Spleen (tissue), 13 donors: ENCODE measurements at places on chromosomes 2 and 18. TPM values are rescaled to one million over a fixed set of nuclear protein-coding genes. Genes with fewer than 3 reads are reported as not detected.
A peak's percentile ranks its signal among the peaks of the same experiment; 100 is the strongest.

GRCh38 chr18:37575646-37576045 lies 10.0 kb upstream of the CELF4 start:
- DNase-seq = no peak

DNA sequence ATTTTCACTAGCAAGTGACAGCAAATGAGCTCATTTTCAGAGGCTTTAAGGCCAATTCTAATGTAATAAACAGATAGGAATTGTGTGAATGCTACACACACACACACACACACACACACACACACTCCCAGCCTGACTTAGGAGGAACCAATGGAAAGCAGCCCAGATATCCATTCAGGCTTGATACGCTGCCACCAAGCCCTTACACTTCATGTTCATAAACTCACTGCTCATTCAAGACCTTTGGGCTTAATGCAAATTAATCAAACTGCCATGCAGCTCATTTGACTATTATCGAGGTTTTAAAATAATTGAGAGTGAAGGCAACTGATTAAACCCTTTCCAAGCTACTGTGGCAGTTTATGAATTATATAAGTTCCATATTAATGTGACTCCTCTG lies 298.9 kb upstream of the NCKAP5 start:
- no peak for DNase-seq

DNA sequence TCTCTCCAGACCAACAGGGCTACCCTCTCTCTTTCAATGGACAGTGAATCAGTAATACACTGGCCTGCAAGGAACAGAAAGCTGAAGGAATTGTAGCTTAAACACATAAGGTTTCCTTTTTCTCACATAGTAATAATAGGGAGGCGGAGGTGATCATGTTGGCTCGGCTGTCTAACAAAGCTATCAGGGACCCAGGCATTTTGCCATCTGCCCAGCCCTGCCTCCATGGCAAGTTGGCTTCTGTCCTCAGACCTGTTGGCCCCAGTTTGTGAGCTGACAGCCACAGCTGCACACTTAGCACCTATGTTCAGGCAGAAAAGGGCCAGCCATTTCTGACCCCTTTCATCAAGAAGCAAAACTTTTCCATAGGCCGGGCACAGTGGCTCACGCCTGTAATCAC lies 2.0 kb upstream of the CHRNG start:
- peak; percentile 46 for DNase-seq

- no peak for DNase-seq
These were observed 14.3 kb upstream of the CTLA4 start for GRCh38 chr2:203853271-203853670.

DNA sequence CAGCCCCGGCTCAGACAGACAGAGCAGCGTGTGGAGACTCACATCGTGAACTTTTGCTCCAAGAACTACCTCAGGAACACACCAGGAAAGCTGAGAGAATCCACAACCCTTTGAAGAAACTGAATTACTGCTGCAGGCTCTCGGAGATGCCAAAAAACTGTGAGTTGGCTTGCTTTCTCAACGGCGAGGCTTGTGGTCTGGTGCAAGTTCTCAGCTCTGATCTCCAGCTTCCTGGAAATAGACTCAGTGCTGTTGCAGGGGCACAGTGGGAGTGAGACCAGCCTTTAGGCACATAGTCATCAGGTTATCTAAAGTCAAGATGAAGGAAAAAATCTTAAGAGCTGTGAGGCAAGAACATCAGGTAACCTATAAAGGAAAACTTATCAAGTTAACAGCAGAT lies 273.7 kb upstream of the LRATD1 start:
- DNase-seq = no peak

- DNase-seq = no peak
These were observed 68.4 kb downstream of the BCL2L11 start for GRCh38 chr2:111189106-111189505.

GRCh38 chr2:205972113-205972512 lies 113.9 kb downstream of the INO80D start:
- DNase-seq = no peak

GRCh38 chr2:200779214-200779613 lies 32.5 kb upstream of the BZW1 start:
- DNase-seq = no peak

- DNase-seq = no peak
These were observed 3.9 kb upstream of the RPL31 start for GRCh38 chr2:100998235-100998573.

DNA sequence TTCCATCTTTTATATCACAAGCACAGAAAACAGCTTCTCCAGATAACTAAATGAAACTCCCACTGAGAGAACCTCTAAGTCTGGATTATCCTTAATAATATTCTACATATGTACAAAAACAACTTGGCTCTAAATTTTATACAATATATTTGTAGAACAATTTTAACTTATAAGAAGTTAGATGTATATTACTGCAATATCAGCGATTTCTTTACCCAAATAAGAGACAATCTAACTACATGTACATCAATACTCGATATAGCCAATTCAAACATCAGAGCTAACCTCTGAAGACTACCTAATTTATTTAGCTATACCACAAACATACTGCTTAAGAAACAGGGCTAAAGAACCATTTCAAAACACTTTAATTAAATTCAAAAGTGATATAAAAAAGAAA lies 148.6 kb downstream of the ROCK1 start:
- DNase-seq = no peak

DNA sequence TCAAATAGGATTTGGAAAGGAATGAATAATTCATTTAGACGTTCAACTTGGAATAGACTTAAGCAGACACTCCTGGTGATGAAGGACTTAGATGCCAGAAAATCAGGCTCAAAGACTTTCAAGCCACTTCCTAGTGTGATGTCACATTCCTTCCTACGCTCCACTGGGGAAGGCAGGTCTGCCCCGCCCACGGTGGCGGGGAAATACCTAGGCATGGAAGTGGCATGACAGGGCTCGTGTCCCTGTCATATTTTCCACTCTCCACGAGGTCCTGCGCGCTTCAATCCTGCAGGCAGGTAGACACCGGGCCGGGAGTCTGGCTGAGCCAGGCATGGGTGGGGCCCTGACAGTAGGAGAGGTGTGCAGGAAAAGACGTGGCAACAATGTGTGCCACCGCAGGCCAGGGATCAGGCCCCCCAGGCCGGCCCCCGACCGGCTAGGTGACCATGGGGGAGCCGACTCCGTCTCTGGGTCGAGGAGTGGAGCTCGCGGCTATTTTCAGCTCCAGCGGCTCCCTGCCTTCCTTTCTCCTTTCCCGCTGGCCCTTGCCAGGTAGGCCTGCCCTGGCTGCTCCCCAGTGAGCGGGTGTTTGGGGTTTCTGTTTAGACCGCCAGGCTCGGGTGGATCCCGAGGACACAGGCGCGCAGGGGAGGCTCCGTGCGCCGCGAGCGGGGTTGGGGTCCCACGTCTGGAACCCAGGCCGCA lies at the start of gene IL1RL2:
Gene IL1RL2 (plus strand): TSS at position 233 of the 705 bp plus-strand sequence. CDS start 845 bp downstream, outside the sequence.
- no peak for DNase-seq

GRCh38 chr18:35478520-35479435 lies 19.0 kb downstream of the INO80C start:
- no peak for DNase-seq

DNA sequence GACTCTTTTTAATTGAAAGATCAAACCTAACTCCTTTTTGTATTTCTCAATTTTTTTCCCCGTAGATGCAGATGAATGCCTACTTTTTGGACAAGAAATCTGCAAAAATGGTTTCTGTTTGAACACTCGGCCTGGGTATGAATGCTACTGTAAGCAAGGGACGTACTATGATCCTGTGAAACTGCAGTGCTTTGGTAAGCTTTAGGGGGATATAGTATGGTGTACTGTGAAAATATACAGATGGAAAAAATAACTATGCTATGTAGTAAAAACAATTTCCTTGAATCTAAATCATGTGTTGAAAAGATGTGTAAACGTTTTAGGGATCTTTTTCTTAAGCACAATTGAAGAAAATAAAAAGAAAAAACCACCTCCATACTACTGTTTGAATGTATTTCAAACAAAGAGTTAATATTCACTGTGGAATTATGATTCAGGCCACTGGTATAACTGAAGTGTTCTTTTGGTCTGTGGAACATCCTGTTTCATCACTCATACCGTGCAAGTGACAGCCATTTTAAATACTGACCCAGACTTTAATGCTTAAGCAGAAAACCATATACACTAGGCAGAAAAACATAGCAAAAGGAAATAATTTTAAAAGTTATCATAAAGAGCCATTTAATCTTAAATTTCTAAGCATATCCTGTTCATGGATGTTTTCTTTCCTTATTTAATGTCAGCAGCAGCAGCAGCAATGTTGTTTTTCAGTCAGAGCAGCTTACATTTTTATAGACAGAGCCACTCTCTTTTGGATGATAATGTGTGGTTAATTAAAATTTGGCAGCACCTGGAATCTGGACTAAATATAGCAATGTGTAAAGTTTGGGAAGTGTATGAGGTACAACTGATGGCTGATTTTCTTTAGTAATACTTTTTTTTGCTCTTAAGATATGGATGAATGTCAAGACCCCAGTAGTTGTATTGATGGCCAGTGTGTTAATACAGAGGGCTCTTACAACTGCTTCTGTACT lies 112.8 kb upstream of the RASGRP3 start:
- DNase-seq = no peak

DNA sequence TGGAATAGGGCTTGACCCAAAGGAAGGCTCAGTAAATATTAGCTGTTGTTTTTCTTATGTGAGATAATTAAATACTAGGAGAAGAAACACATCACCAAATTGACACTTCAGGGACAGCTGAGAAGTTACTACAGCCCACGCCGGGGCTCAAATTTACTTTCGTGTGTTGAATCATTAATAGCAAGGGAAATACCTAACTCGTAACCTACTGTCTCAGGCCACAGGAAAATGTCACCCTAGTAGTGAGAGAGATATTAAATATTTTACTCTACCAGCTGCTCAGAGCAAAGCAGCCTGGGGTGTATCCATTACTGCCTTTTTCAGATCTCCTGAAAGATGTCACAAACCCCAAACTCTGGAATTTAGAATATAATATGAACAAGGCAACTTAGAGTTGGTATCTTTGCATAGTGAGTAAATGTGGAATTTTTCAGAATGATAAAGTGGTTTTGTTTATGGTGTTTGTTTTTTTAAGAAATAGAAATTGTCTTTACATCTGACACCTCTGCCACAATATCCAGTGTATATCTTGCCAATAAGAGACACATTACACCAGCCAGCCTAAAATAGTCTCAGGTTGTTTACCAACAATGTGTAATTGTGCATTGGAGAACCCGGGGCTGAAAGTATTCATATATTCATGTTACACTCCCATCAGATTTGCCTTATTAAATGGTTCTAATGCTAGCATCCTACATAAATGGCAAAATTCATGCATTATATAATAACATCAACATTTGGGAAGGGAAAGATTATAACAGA lies 48.4 kb downstream of the ATP8B1 start:
- no peak for DNase-seq

DNA sequence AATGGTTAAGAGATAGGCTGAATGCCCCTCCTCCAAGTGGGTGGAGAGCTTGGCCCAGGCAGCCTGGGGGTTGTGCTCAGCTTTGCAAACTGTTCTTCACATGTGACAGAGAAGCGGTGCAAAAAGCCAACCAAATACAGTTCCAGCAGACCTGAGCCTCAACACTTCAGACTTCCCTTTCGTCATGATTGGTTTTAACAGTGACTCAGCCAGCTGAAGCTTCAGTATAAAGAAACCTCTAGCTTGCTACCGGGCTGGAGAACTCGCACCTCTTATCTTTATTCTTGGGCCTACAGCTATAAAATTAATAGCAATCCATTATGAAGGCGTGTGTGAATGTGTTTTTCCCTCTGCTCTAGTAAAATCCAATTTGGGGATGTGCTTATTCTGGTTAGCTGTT lies 20.0 kb downstream of the SETBP1 start:
- peak; percentile 79 for DNase-seq

- no peak for DNase-seq
These were observed 19.9 kb upstream of the CAB39 start for GRCh38 chr2:230692760-230693159.

DNA sequence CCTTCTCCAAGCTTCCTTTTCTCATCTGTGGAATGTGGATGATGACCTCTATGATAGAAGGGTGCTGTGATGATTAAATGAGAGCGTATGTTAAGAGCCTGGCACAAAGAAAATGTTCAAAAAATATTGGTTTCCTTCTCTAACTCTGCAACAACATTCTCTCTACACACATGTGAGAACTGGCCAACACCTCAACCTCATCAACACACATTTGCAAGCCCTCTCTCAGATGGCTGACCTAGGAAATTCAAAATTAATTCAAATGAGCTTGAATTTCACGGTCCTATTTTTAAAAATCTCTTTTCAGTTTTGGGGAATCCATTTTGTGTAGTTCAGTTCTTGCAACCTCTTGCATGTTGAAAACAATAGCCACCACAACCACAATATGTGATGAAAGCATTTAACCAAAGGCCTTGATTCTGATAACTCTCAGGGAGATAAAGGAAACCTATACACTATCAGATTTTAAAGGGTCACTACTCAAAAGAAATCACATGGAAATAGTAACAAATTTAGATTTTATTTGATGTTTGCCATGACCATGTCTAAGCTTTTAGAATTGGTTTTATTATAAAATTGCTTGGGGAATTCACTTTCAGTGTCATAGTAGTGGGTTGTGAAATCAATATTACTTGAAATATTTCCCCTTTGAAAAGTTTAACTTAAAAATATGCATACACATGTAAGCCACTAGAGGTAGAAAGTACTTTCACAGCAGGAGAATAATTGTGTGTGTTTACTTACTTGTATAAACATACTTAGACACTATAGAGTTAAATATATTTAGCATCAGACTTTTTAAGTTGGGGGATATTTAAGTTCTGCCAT lies 16.6 kb upstream of the NABP1 start:
- no peak for DNase-seq

DNA sequence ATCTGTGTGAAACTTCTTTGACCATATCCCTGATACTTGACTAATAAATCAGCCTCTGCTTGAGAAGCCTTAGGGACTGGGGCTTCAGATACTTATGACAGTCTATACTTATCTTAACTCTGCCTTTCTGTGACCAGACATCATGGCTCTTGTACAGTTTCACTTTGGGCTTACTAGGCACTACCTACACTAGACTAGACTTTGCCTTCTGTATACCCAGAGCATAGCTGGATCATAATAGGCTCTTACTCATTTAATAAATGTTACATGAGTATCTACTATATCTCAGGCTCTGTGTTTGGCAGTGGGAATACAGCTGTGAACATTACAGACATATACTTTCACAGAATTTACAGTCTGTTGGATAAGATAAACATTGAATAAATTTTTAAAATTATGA lies 9.0 kb downstream of the UGP2 start:
- no peak for DNase-seq

GRCh38 chr2:236977063-236977851 lies 108.4 kb upstream of the COPS8 start:
- no peak for DNase-seq

- DNase-seq = peak; percentile 63
These were observed 92.4 kb downstream of the INPP5D start for GRCh38 chr2:233152541-233152940.

FTCDNL1 gene
- 3.7 TPM for polyA plus RNA-seq

CRYBA2 gene
- polyA plus RNA-seq = not detected

CRYGC gene
- not detected for polyA plus RNA-seq

LYPD6 gene
- polyA plus RNA-seq = 0.09 TPM

TRABD2A gene
- polyA plus RNA-seq = 8.6 TPM

ITGB1BP1 gene
- 76.0 TPM for polyA plus RNA-seq

SLC9A4 gene
- polyA plus RNA-seq = not detected

CPO gene
- 0.15 TPM for polyA plus RNA-seq

NXPH2 gene
- polyA plus RNA-seq = not detected
